ENCODE measurements at places on chromosomes 11 and 22.

- no peak for DNase-seq
These were observed 2.3 kb upstream of the OR10G7 start for GRCh38 chr11:124043420-124043819.

DNA sequence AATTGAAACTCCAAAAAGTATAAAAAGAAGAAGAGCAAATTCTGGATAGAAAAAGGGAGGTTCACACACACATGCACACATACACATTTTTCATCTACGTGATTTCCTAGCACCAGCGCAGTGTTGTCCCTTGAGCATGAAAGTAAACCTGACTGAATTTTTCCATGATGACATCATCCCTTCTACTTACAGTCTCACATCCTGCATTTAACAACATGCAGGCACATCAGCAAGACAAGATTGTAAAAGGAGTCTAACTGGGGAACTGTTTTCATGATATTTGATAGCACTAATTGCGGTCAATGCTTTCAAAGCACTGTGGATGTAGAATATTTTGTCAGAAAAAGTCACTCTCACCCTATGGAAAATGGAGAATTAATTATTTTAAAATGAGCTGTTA lies 36.6 kb downstream of the GAS2 start:
- DNase-seq: peak; percentile 18

GRCh38 chr11:36019005-36019596 lies 75.2 kb downstream of the LDLRAD3 start:
- DNase-seq: no peak

GRCh38 chr11:44754876-44755555 lies 28.3 kb downstream of the TSPAN18 start:
- no peak for DNase-seq

DNA sequence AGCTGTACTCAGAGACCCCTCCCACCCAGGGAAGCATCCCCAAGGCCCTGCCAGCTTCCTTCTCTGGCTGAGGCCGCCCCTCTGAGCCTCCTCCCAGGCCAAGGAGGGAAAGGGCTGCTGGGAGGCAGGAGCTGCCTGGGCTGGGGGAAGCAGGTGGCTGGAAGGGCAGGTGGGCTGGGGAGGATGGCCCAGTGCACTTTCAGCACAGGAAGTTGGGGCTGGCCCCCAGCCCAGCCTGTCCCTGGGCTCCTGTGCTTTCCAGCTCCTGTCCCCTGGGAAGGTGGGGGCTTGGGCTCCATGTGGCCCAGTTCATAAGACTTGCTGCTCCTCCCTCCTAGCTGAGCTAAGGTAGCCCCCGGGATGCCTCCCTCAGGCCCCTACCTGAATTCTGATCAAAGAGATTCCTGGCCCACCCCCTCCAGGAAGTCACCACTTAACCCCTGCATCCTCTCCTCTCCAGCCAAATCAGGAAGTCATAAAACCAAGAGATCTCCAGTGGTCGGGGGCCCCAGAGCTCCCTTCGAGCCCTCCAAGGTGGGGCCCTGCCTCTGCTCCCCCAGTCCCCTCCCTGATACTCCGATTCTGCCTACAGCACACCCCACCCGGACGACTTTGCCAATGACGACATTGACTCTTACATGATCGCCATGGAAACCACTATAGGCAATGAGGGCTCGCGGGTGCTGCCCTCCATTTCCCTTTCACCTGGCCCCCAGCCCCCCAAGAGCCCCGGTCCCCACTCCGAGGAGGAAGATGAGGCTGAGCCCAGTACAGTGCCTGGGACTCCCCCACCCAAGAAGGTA lies 4.9 kb downstream of the PPP1CA start:
- DNase-seq: no peak

GRCh38 chr22:48751539-48752437 lies 1075.9 kb downstream of the BRD1 start:
- no peak for DNase-seq

Measured in activated CD4-positive, alpha-beta memory T cell treated with anti-CD3 and anti-CD28 coated beads for 36 hours (primary cell).